ENCODE measurements at places on chromosomes 7 and 10.

DNA sequence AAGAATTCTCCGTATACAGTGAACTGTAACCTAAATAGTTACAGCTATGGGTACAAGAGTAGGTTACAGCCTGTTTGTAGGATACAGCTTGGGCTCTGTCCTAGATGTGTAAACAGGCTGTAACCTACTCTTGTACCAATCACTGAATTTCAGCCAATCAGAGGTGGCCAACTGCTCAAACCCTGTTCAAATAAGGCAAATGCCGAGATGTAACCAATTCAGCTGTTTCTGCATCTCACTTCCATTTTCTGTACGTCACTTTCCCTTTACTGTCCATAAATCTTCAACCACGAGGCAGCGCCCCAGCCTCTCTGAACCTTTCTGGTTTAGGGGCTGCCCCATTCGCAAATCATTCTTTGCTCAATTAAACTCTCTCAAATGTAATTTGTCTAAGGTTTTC, 8.3 kb upstream of the MMP21 start:
- no peak for DNase-seq

- no peak for DNase-seq
Measured at GRCh38 chr10:12969951-12970350, 31.6 kb downstream of the CCDC3 start.

DNA sequence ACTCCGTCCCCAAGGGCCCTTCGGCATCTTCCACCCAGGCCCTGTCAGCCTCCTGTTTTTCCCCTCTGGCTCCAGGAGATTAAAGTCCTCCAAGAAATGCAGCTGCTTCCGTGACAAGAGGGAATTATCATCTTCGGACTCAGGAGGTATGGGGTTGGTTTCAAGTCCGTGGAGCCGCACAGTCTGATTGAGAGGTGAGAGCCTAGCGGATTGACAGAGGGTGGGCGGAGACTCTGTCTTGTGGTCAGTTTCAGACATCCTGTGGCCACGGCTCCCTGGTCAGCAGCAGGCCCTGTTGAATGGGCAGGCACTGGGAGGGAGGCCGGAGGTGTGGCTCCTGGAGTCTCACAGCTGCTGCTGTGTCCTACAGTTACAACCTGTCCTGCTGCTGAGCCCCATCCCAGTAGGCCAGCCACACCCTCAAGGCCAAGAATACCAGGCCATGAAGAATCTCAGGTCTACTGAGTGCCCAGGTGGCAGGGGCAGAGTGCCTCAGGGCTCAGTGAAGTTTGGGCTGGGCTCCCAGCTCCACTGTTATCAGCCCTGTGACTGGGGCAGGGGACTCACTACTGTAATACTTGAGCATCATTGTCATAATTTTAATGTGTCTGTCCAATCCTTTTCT, 49.3 kb upstream of the ZNF716 start:
- DNase-seq, result no peak

- no peak for DNase-seq
Measured at GRCh38 chr7:105402221-105403095, 13.7 kb upstream of the SRPK2 start.

DNA sequence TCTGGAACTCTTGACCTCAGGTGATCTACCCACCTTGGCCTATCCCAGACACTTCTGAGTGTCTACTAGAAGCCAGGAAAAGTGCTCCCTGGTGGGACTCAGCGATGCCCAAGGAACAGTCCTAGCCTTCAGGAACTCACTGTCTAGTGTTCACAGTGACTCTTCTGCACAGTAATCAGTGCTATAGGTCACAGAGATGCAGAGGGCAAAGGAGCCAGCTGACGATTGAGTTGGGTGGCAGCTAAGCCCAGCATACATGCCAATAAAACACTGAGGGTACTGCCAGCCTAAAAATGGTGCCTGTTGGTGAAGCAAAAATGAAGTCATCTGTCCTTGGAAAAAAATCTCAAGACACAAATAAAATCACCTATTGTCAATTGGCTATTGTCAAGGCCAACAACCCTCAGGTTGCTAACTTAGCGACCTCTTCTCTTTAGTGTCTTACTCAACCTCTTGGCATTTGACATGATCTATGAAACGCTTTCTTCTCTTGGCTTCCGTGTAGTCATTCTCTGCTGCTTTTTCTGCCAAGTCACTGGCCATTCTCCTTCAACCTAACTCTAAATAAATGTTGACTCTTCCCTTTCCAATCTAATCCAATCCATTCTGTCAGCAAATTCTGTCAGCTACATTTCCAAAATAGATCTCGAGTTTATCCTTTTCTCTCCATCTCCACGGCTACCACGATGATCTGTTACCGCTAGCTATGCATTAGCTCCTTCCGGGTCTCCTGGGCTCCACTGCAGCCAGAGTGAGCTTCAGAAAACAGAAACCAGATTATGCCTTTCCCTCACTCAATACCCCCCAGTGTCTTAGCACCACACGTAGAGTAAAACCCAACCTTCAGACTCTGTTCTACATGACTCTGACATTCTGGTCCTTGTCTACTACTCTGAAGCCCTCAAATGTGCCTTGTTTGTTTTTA, 99.2 kb downstream of the ATXN7L1 start:
- no peak for DNase-seq

- DNase-seq, result no peak
Measured at GRCh38 chr10:132910901-132911785, 31.2 kb downstream of the CFAP46 start.

- DNase-seq, result no peak
Measured at GRCh38 chr7:157977306-157977705, 610.3 kb downstream of the PTPRN2 start.

GRCh38 chr10:68562661-68563570, 2.8 kb downstream of the TET1 start:
- DNase-seq, result no peak

DNA sequence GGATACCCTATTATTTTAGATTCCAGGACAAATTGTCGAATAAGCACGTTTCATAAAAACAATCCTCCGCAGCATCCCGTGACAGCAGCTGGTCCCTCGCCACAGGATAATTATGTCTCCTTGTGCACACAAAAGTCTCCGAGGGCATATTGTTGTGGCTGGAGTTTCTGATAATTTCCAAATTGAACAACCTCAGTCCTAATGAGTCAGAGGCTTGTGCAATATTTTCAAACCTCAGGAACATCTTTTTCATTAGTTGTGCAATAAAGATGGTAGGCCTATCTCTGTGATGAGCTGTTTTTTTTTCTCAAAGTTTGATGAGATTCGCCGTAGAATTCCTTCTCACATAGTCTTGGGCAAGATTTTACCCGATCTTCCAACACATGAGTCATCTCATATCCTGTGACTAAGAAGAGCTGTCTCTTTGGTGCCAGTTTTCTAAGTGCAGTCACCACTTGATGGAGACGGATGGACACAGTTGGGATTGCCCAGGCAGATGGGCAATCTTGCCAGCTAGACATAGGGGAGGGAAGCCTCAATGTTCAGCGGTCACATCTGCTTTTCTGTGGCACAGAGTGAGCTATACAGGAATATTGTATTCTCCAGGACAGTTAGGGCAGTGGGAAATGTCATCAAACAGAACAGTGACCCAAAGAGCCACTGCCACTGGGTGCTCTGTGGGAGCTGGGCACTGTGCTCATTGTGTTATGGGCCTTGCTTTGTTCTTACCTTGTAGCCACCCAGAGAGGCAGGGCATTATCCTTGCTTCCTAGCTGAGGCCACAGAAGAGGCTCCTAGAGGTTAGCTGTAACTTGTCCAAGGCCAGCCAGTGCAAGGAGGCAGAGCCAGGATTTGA, 7.8 kb downstream of the HTRA1 start:
- DNase-seq, result peak; percentile 83

DNA sequence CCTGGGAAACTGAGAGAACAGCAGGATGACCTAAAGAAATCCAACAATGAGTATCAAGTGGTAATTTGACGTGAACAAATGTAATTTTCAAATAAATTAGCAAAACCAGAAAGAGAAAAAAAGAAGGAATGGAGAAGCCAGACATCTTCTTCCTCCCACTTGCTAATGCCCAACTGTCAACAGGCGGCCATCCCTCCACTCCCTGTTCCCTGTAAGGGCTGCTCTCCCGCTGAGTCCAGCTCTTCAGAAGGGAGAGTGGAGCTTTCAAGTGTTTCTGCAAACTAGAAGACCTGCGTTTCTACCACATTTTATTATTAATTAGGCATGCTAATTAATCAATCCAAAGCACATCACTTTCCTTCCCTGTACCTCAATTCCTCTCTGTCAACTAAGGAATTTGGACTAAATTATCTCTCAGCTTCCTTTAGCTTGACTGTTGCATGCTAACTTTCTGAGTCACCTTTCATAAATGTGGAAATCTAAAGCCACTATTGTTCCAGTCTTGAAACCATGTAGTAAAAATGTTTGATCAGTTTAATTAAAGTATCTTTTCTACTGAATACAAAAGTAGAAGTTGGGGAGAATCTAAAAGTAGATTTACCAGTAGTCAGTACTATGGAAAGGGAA, 48.4 kb upstream of the CUL1 start:
- DNase-seq, result peak; percentile 70

DNA sequence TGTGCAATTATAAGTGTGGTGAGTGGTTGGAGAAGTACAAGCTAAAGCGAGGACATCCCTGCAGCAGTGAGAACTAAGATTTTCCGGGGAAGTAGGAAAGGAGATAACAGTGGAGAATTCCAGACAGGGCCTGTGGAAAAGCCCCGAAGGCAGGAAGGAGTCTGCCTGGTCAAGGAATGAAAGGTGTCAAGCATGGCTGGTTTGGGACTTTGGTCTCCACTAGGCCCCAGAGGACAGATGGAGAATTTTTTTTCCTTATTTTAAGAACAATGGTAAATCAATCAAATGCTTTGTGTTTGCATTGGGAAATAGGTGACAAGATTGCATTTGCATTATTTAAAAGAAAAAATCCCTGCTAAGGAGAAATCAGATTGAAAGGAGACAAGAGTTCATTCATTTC, 3.2 kb upstream of the CEP55 start:
- DNase-seq, result no peak

GRCh38 chr10:130871406-130871805, 440.1 kb downstream of the TCERG1L start:
- DNase-seq, result no peak

GRCh38 chr7:130606161-130606560, 62.4 kb downstream of the COPG2 start:
- no peak for DNase-seq

- no peak for DNase-seq
Measured at GRCh38 chr10:17701301-17701700, 50.7 kb upstream of the TMEM236 start.

GRCh38 chr10:100522107-100522801, 2.6 kb upstream of the SEC31B start:
- DNase-seq, result no peak

- DNase-seq, result no peak
Measured at GRCh38 chr10:86207226-86207625, 159.4 kb downstream of the GRID1 start.

All from NCI-H226 (cell line).